ENCODE measurements at places on chromosomes 5 and 9.

DNA sequence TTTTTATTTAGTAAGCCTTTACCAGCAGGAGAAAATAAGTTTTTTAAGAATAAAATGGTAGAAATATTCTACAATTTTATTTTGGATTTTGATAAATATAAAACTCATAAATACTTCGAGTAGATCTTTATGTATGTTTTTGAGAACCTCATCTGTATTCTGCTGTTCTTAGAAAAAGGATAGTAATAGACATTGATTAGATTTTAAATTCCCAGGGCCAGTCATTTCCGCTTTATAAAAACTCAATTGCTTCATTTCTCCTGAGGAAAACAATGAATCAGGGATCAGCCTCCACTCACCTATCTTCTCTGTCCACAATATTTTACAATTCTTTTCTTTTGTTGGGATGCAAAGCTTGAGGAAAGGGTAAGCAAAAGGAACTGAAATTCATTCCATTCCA is 1983.5 kb upstream of the C9orf72 start:
- DNase-seq, result no peak

DNA sequence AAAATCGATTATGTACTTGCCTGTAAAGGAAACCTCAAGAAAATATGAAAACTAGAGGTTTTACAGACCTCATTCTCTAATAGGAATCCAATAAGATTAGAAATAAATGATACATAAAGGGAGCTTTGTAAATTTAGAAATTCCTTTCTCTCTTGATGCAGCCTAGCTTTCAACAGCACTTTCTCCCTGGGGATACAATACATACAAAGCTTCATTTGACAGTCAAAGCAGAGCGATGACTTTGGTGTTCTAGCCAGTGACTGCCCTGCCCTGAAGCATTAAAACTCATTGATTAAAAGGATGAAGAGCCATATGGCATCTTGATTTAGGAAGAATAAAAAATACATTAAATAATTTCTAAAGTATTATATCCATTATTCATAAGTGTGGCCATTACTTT is 46.3 kb upstream of the GLIS3 start:
- DNase-seq, result no peak

DNA sequence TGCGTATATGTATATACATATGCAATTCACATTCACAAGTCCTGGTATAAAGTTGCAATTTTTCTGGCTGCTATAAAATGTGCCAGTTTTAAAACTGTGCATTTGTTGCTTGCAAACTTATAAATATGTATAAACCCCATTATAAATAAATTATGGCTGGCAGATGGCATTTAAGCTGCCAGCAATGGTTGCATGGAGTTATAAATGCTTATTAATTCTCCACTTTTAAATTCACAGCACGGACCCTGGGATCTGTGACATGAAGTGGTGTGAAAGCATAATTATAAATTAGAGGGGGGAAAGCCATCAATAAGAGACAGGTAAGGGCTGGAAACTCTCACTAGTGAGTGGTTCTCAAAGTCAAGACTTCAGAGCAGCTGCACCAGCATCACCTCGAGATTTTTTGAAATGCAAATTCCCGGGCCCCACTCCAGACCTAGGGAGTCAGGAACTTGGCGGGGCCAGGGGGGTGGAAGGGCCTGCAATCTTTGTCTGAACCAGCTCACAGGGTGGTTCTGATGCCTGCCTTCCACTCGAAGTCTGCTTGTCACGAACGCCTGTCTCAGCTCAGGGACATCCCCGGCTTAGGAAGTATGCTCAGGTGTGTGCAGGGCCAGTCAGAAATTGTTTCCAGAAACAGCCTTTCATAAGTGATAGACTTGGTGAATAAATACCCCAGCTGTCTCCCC is 16.9 kb downstream of the S1PR3 start:
- no peak for DNase-seq

DNA sequence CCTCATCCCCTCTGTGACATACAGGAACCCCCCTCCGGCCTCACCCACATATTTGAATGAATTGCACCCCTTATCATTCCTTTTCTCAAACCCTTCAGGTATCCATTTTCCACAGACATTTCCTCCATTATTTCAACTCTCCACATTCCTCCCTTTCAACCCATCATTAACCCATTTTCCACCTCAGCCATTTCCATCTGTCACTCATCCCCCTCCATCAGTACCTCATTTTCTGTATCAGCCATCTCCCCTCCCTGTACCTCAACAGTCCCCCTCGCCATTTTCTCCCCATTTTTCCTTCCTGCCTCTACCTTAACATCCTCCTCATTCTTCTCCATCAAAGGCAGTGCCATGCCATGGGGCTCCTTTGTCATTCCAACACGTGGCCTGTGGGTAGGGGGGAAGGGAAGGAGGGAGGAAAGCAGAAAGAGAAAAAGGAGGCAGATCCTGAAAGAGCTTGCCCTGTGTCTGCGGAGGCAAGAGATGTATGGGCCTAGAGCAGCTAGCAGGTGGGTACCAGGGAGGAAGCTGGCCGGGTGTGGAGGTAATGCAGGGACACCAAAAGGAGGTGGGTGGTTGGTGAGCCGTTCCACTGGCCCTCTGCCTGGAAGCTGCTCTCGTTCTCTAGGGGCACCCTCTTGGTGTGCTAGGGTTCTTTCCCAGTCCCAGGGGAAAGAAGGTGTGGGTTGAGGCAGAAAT is 1.5 kb downstream of the DNAJB5 start:
- no peak for DNase-seq

DNA sequence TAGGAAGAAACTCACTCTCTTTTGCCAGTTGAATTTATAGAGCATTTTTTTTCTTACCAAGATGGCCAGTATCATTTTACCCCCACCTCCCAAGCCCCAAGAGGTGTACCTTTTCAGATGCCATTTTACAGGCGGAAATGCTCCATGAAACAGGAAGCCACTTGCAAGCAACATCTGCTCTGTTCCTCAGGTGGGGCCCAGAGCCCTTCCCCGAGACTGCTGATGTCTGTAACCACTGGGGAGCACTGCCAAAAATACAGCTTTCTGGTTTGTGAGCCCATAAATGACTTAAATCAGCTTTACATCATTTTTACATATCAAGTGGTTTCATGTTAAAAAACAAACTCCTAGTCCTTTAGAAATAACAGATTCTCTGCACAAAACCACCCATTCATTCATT is 42.9 kb upstream of the GARNL3 start:
- DNase-seq, result no peak

DNA sequence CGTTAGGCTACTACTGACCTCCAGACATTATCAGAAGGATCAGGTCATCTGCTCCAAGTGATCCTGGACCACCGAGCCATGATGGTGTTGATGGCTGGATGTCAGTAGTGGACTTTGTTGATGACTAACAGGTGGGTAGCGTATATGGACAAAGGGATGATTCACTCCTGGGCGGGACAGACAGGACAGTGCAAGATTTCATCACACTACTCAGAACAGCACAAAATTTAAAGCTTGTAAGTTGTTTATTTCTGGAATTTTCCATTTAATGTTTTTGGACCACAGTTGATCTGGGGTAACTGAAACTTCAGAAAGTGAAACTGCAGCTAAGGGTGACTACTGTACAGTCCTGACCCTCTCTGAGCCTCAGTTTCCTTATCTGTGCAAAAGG is 12.7 kb downstream of the PDGFRB start:
- no peak for DNase-seq
